ENCODE measurements at places on chromosomes 4 and X.

DNA sequence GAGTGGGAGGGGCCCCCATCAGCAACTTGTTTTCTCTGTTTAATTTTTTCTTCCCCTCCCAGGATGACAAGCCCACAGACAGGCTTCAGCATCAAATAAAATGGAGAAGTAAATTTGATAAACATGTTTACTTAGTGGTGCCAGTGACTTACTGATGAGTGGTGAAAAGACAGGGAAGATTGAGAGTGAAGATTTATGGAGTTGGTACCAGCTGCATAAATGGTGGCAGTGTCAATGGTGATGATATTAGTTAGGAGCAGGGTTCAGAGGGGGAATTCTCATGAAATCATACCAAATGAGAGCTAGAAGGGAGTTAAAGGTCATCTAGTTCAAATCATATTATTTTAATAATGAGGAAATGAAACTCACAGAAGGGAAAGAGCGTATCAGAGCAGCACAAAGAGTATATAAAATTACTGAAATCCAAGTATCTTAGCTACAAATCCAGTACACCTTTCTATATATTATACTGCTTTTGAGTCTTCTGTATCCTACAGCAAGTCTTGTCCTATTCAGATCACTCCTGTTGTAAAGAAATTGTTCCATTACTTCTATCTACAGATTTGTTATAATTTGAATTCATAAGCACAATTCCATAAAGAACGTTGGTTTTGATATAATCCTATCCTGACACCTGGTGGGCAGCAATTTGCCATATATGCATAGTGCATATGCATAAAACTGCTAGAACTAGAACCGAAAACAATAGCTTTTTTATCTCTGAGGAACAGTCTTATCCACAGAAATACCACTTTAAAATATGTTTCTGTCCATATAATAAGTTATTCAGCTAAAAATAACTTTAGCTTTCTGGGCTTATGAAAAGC lies 5.0 kb downstream of the P2RY10 start:
- DNase-seq, result no peak

- no peak for DNase-seq
These were observed 2.4 kb downstream of the DNAJB14 start for GRCh38 chr4:99943904-99944437.

DNA sequence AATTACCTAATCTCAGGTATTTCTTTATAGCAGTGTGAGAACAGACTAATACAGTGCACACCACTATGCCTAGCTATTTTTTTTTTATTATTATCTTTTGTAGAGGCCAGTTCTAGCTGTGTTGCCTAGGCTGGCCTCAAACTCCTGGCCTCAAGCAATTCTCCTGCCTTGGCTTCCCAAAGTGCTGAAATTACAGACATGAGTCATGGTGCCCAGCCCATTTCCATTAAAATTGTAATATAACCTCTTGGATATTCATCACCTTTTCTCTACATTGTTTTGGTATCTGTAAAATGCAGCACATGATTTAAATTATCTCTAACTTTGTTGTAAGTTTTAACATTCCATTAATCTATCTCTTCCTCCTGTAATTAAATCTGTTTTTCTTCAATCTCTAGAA lies 2052.9 kb downstream of the ARAP2 start:
- DNase-seq, result no peak

DNA sequence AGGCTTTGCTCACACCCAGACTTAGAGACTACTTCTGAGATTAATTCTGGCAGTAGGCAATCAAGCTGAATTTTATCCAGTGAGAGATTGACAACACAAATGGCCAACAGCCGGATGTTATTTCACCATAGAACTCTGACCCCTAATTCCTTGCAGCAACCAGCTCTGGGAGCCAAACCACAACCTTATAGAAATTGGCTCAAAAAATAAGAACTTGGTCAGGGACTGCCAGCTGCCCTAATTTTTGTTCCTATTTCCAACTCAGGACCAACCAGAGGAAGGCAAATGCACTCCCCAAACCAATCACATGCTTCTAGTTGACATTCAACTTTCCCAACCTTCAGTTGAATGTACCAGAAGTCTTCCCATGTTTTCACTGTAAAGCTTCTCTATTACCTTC lies 269.7 kb downstream of the HS3ST1 start:
- no peak for DNase-seq

GRCh38 chrX:53440621-53441517 lies 6.7 kb upstream of the HSD17B10 start:
- DNase-seq, result peak; percentile 22

All from activated naive CD4-positive, alpha-beta T cell treated with anti-CD3 and anti-CD28 coated beads, Interleukin-2, amount 50 U/mL, for 16 hours (primary cell).